Caco-2 (cell line): ENCODE measurements at places on chromosomes 2 and 18. TPM values are rescaled to one million over a fixed set of nuclear protein-coding genes. Genes with fewer than 3 reads are reported as not detected.

The LCT gene
- 0.82 and 1.5 TPM in 2 replicates for total RNA-seq

DNA sequence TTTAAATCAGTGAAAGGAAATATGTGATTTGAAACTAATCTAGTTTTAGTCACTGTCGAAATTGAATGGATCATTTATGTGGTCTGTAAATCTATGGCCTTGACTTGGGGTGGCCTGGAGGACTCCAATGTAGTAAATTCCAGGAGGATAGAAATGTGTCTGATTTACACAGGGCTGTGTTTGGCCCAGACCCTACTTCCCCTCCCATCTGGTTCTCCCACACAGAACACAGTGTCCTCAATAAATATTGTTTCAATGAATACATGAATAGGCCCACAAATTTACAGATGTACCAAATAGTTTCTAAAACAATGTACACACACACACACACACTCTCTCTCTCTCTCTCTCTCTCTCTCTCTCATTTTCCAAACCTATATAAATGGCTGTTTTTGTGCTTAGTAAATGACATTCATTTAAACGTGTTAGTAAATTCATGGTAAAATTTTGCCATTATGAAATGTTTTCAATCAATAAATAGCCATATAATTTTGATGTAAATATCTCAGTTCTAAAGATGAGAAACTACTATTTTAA lies 1.9 kb downstream of the CCDC68 start:
- DNase-seq, result no peak

GRCh38 chr2:31764169-31764568 lies 183.4 kb upstream of the SRD5A2 start:
- DNase-seq, result no peak

The TMEM200C gene
- 0.05 TPM in 1 of 2 replicates, not detected in the other for total RNA-seq

The LRRTM1 gene
- not detected in 2 replicates for total RNA-seq

DNA sequence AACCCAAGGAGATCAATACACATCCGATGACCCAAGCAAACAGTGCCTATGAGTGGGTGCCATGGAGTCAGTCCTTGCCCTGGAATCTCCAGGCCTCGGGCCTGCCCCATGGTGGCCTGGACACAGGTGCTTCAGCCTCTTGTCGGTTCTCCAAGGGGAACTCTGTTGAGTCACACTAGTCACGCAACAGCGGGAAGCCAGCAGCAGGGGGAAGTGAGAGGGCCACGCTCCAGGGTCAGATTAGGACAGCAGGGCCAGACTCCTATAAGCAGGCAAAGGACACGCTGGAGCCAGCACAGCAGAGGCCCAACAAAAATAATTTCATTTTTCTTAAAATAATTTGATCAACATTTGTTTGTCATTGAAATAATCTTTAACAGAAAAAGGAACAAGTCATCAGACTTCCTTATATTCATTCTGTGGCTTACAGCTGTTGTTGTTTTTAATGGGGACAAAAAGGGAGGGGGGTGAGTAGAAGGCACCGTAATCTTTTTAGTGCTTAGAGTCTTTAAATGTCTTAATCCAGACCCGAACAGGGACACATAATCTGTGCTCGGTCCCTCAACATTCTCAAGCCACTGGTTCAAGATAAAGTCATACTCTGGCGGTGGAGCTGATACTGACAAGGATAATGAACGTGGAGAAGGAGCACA lies 16.4 kb upstream of the ARMC9 start:
- DNase-seq, result no peak

- no peak for DNase-seq
These were observed 7.7 kb upstream of the PARD6G start for GRCh38 chr18:80254971-80255500.
